ENCODE measurements at places on chromosomes 4 and X.

DNA sequence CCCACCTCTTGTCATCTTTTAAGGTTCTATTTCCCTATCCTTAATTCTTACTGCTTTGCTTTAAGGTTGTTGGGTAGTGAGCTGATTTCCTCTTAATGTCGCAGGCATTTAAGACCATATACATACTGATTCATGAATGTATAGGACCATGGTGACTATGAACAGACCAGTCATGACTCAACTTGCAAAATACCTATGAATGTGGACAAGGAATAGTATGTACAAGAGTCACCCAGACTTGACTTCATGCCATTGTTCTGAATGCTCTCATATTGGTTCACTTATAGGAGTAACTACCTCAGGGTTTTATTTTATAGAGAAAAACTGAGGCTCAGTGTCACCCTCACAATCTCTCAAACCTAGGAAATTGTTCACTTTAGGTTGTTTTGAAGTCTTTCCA, 44.3 kb downstream of the CCNG2 start:
- no peak for DNase-seq

GRCh38 chr4:81407726-81408125, 64.0 kb downstream of the RASGEF1B start:
- DNase-seq, result no peak

DNA sequence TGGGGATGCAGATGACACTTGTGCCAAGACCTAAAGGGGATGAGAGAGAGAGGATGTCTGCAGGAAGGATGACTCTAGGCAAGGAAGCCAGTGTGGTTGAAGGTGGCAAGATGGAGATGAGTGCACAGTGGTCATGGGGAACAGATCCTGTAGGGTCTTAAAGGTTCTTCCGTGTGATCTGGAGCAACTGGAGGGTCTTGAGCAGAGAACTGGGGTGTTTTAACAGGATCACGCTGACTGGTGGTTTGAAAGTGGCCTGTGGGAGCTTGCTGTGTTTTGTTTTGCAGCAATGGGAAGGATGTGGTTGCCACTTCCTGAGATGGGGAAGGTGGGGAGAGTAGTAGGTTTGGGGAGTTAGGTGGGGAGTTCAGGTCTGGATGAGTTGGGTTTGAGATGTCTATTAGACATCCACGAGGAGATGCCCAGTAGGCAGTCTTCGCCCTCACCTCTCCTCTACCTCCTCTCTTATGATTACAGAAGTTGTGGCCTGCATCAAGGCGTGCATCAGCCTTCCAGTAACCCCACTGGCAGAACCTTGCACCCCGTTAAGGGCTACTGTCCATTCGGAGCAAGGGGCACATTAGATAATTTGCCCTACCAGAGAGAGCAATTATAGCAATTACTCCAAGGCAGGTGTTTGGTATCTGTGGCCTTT, 1.4 kb upstream of the STBD1 start:
- no peak for DNase-seq

GRCh38 chr4:53651156-53651735, 60.0 kb upstream of the LNX1 start:
- no peak for DNase-seq

DNA sequence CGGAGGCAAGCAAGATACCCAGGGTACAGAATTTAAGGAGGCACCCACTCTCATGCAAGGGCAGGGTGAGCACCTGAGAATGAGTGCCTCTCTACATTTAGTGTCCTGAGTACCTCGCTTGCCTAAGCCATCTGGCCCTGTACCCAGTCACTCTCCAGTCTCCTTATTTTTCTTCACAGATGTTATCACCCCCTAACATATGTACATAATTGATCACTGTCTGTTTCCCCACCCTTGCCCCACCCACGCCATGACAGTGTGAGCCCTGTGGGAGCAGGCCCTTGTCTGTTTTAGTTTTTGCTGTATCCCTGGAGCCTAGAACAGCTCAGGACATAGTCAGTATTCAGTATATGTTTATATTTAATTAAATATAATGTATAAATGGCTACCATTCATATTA, 113.6 kb downstream of the SPRY1 start:
- DNase-seq, result no peak

GRCh38 chr4:40843696-40844095, 93.9 kb downstream of the NSUN7 start:
- no peak for DNase-seq

GRCh38 chr4:85084371-85085094, 118.0 kb upstream of the WDFY3 start:
- DNase-seq, result peak; percentile 32

- peak; percentile 37 for DNase-seq
Observed at GRCh38 chr4:185039508-185040273, 21.4 kb downstream of the HELT start.

DNA sequence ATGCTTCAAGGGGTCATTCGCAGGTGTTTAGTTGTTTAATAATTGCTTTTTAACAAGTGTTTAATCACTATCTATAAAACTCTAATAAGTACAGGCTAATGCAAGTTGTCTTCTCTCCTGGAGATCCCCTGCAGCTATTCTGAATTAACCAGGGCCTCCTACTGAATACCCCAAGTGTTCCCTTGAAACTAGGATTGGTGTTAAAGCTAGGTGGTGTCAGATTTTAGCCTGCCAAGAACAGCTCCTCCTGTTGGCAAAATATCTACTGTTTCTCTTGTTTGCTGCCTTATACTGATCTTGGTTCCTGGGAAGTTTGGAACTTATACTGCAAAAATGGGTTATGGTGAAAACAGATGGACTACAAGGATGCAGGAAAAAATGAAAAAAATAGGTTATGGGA, 26.1 kb upstream of the TMEM154 start:
- no peak for DNase-seq

- no peak for DNase-seq
Observed at GRCh38 chr4:55396308-55397125, 760 bp downstream of the TMEM165 start.

GRCh38 chrX:109600237-109600651, 24.7 kb downstream of the KCNE5 start:
- DNase-seq, result no peak

- no peak for DNase-seq
Observed at GRCh38 chr4:116632269-116632668, 453.1 kb downstream of the TRAM1L1 start.

GRCh38 chrX:135652602-135653001, 60.8 kb upstream of the CT45A1 start:
- no peak for DNase-seq

- DNase-seq, result no peak
Observed at GRCh38 chr4:132266374-132266773, 882.7 kb upstream of the PCDH10 start.

DNA sequence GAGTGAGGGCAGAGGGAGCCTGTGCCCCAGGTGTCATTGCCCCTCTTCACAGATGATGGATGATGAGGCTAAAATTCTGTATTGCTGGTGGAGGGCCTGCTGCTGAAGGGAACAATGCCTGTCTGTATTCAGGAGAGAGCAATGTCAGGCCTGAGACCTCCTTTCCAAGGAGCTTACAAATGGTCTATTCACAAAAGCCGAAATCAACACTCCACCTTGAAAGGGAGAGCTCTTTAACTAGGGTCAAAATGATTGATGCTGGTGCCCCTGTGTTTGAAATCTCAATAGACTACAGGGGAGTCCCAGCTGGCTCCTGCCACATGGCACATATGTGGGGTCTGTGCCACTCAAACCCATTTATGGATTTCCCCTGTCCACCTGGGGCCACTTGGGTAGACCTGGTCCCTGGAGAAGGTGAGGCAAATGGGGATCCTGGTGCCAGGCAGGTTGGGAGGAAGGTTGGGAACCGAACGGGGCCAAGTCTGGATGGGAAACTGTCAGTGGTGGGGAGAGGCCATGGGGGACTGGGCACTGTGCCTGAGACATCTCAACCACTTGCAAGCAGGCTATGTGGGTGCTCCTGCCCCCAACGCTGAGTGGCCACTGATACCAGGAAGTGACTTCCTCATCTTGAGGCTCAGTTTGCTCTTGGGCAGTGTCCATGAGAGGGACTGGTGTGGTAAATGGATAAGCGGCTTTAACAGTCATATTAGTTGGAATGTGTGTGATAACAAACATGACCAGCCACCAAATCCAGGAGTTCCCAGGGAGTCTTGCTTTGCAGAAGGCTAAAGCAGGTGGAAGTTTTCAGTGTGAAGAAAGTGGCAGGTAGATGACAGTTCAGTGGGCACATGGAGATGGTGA, 223.8 kb upstream of the PSAPL1 start:
- DNase-seq, result no peak

GRCh38 chrX:56788229-56788628, 59.2 kb downstream of the NBDY start:
- no peak for DNase-seq

- no peak for DNase-seq
Observed at GRCh38 chr4:37650481-37650880, 35.7 kb downstream of the RELL1 start.

DNA sequence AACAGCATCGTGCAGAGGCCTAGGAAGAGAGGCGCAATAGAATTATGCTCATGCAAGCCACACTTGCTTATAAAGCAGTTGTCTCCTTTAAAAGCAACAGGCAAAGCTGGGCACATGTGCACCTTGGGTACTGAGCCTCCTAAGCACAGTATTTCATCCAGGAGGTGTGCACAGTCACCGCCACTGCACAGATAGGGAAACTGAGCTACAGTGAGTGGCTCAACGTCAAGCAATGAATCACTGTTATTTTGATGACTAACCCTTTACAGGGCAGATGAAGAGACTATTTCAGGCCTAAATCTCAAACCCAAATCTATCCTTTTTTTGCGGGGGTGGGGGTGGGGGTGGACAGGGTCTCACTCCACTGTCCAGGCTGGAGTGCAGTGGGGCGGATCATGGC, 42.3 kb downstream of the BCOR start:
- DNase-seq, result no peak

DNA sequence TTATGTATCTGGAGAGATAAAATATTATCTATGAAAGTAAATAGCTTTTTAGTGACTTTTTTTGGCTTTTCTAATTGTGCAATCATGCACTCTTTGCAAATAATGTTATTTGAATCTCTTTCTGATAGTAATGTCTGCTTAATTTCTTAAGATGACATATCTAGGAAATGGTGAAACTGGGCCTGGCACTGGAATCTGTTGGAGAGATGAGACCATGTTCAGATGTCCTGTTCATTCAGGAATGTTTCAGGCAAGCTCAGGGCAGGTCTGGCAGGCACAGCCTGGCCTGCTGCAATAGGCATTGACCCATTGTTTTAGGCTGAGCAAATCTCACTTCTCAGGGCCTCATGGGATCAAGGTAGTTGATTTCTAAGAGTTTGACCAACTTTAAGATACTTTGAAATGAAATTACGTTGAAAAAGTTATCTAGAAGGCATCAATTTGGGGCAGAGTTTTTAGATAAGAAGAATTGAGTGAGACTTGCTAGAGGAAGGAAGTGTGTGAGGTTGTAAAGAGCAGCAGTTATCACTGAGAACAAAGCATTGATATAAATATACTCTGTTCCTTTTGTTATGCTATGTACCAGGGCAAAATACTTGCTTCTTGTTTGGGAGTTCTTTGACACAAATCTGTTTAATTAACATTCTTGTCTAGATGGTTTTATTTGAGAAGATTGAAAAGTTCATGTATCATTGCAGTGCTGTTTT, 133.0 kb upstream of the LEF1 start:
- DNase-seq, result no peak

GRCh38 chrX:72296991-72297390, 8.7 kb downstream of the CITED1 start:
- DNase-seq, result no peak

GRCh38 chr4:4639370-4639769, 97.5 kb upstream of the STX18 start:
- DNase-seq, result no peak

DNA sequence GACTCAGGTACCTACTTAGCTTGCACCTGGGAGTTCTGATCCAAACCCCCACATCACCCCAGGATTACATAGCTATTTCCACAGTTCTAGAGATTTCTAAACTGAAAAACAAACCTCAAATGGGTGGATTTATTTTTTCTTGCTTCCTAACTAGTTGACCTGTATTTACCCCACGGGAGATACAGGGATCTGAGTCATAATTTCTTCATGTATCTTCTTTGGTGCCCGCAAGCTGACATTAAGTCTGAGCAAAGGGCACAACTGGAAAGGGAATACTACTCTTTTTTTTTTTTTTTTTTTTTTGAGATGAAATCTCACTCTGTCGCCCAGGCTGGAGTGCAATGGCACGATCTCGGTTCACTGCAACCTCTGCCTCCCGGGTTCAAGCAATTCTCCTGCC, 10.0 kb upstream of the ELOVL6 start:
- DNase-seq, result no peak

DNA sequence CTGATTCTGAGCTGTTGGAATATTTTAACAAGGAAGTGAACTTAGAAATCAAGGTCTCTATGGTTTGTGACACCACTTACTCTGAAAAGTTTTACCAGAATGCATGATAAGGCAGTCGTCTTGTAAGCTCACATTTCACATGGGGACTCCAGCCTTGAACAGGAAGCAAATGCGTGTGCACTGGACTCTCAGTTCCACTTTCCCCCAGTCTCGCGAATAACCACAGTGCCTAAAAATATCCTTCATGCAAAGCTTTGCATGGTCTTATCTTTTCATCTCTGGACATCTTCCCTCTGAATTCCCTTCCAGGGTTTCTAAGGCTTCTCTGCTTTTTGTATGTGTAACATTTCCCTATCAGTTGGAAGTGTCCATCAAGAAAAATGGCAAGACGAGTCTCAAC, 581.8 kb downstream of the NLGN4X start:
- DNase-seq, result no peak

DNA sequence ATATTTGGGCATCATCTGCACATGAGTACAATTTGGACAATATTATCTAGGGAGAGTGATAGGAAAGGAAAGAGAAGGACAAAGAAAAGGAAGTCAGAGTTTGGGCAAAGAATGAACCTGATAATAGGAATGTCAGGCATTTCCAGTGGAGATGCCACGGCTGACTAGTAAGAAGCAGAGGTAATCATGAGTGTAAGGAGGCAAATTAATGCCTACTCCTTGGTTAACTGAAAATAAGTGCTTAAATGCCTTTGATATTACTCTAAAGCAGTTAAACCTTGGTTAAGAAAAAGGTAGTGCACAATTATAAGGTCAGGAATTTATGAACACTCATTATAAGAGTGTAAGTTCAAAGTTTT, 99.2 kb upstream of the DDIT4L start:
- DNase-seq, result no peak

Measured in NCI-H1048 (cell line).